Activated T-cell treated with anti-CD3 and anti-CD28 coated beads for 48 hours (primary cell): ENCODE measurements at places on chromosomes 12 and 14.

- no peak for DNase-seq
These were observed 152.6 kb downstream of the DERA start for GRCh38 chr12:16063726-16064125.

DNA sequence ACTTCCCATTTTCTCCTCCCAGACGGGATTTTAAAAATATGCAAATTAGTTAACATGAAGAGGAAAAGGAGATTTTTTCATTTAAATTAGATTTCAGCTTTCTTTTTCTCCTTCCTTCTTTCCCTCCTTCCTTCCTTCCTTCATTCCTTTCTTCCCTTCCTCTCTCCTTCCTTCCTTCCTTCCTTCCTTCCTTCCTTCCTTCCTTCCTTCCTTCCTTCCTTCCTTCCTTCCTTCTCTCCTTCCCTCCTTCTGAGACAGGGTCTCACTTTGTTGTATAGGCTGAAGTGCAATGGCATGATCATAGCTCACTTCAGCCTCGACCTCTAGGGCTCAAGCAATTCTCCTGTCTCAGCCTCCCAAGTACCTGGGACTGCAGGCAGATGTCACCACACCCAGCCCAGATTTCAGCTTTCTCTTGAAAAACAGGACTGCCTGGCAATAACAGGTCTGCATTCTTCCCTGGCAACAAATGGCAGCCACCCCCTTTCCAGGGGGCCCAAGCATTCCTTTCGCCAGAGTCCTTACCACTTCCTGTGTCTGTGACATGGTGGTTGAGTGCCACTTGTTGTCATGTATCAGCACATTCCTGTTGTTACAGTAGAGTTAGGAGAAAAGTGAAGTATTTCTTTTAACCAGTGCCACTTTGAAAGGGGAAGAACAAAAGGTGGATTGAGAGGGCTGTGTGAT lies 119.1 kb downstream of the PTPN11 start:
- no peak for DNase-seq

DNA sequence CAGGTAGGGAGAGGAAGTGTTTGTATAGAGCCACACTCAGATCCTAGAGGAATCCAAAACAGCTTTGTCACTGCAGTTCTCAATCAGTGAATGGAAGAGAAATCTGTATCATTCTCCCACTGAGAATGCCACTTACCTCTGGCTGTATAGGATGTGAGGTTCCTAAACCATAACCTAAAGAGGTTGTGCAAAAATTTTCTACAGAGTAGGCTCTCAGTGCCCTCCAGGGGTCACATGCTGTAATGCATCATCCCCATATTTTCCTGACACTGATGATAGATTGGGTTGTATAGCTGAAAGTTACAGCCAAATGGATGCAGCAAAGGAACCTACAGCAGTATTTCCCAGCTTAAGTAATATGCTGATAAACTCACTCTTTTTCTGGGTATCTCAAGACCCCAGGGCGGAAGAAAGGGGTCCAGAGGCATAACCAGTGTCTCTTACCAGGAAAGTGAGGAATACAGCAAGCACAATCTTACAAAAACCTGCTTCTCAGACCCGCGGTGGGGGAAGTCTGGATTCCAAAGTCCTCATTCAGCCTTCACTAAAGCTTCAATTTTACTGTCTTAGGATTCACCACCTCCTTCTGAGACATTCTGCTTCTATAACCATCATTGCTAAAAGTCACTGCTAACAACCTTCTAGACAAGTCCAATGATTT lies 3.8 kb downstream of the BCDIN3D start:
- no peak for DNase-seq

DNA sequence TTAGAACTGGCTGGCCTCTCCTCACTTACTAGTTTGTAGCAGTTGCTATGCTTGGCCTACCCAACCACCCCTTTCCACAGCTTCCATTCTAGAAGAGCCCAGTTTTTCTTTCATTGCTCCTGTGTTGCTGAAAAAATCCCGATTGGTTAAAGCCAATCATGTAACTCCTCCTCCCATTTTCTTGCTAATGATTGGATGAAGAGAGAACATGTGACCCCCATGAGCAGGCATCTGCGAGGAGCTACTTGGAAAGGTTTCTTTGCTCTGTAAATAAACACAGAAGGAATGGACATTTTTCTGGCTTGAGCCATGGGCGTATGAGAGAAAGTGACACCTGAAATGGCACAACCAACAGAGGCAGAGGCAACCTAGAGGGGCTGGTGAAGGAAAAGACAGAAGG lies 773.8 kb upstream of the TBX3 start:
- DNase-seq = no peak

GRCh38 chr14:58778202-58778601 lies 140.4 kb downstream of the DACT1 start:
- no peak for DNase-seq

DNA sequence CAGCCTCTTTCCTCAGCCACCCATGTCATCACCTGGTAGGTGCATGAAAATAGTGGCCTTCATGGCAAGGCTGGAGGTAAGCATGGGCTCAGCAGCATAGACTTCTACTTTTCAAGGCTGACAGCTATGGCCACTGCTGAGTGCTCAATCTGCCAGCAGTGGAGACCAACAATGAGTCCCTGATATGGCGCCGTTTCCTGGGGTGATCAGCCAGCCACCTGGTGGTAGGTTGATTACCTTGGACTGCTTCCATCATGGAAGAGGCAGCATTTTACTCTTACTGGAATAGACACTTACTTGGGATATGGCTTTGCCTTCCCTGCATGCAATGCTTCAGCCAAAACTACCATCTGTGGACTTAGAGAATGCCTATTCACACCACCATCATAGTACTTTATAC lies 39.5 kb upstream of the USP44 start:
- DNase-seq = no peak

- DNase-seq = no peak
These were observed 9.3 kb upstream of the USP15 start for GRCh38 chr12:62250671-62251608.

- no peak for DNase-seq
These were observed 46.2 kb downstream of the ANO2 start for GRCh38 chr12:5898874-5899273.

GRCh38 chr12:7042842-7043241 lies 17.7 kb upstream of the C1S start:
- no peak for DNase-seq

GRCh38 chr14:44820230-44820964 lies 141.3 kb downstream of the KLHL28 start:
- no peak for DNase-seq

DNA sequence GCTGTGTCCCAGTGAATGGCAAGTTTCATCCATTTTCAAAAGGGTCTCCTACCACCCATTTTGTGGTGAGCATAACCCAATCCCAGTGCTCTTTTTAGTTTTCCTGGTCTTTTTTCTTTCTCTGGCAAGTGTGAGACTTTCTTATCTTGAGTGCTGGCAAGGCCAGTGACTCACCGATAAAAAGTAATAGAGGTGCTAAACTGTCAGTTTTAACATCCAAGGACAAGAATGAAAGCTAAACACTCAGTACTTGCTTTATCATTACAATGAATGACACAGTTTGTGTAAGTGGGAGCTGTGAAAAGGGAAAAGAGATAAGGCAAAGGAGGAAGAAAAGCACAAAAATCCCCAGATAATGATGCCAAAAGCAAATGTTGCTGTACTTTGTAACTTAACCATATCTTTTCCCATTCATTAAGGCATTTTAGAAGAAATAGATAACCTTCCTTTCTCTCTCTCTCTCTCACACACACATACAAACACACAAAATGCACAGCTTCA lies 4.9 kb upstream of the LRIG3 start:
- no peak for DNase-seq

GRCh38 chr12:7937833-7938506 lies 2.0 kb upstream of the SLC2A3 start:
- DNase-seq = no peak

DNA sequence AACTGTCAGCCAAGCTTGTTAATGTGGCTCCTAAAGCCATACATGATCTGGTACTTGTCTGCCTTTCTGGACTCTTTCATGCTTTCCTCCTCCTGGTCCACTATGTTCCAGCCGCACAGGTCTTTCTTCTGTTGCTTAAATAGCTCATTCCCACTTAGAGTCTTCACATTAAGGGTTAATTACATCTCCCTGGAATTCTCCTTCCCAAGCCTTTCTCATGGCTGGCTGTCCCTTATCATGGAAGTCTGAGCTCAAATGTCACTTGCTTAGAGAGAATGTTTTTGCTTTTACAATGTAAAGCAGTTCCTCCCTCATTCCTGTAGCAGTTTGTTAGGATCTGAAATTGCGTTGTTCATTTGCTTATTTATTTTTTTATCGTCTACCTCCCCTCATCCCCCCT lies 199.6 kb downstream of the TRHDE start:
- DNase-seq = no peak

DNA sequence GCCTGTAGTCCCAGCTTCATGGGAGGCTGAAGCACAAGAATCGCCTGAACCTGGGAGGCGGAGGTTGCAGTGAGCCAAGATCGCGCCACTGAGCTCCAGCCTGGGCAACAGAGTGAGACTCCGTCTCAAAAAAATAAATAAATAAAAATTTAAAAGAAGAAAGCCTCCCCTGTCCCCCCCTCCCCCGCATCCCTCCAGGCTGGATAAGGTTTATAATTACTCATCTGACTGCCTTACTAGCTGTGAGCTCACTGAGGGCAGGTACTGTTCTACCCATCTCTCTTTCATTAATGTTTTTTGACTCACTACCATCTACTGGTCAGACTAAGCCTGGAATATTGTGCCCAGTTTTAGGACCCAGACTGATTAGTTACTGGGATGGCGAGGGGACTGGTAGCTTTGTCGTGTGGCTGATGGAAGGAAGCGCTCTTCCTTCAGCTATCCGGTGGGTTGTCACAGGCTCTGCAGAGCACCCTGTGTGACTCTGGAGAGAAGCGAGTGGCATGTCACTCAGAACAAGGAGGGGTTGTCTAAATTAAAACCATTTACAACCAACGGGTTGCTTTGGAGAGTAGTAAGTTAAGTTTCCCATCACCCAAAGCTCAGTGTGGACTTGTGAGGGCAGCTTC lies 16.9 kb downstream of the EVL start:
- DNase-seq = no peak

- no peak for DNase-seq
These were observed 202.8 kb upstream of the SOX5 start for GRCh38 chr12:24152270-24152669.

DNA sequence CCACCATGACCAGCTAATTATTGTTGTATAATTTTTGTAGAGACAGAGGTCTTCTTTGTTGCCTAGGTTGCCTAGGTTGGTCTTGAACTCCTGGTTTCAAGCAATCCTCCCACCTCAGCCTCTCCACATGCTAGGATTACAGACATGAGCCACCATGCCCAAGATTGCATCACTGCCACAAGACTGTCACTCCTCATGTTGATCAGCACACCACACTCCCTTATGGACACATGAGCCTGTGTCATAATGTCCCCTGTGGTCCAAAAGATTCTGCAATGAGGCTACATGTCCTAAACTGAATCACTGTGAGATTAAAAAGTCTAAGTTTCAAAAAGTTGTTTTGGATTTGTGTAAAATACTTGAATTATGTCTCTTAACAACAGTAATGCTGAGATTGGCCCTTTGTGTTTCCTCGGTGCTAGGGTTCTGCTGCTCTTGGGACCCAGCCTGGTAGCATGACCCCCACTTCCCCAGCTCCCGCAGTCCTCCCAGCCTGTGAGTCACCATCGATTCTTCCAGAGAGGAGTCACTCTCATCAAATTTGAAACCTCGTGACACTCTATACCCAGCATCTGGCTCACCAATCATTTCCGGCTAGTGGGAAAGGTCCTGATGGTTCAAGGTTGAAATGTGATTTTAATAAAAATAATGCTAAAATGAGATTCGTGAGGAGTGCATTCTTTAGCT lies 890.9 kb downstream of the VRK1 start:
- DNase-seq = no peak

- no peak for DNase-seq
These were observed 12.0 kb downstream of the KIF26A start for GRCh38 chr14:104150136-104151025.

GRCh38 chr14:99728231-99728920 lies 44.3 kb downstream of the CYP46A1 start:
- no peak for DNase-seq

DNA sequence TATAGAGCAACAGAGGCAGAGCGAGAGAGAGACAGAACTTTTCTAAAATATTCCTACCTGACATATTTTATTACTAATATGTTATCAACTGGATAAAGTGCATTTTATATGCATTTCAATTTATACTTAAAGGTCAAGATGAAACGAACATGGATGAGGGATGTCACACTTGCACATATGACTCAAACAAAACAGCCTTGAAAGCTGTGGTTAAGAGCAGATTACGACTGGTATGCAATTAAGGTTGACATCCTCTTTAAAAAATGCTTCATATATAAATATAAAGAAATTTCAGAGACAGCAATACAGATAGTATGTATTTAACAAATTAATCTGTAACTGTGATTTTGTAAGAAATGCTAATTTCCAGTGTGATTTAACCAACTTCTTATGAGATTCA lies 52.5 kb downstream of the LMO3 start:
- DNase-seq = no peak

- DNase-seq = no peak
These were observed 9.0 kb downstream of the SERPINA6 start for GRCh38 chr14:94313991-94314655.

DNA sequence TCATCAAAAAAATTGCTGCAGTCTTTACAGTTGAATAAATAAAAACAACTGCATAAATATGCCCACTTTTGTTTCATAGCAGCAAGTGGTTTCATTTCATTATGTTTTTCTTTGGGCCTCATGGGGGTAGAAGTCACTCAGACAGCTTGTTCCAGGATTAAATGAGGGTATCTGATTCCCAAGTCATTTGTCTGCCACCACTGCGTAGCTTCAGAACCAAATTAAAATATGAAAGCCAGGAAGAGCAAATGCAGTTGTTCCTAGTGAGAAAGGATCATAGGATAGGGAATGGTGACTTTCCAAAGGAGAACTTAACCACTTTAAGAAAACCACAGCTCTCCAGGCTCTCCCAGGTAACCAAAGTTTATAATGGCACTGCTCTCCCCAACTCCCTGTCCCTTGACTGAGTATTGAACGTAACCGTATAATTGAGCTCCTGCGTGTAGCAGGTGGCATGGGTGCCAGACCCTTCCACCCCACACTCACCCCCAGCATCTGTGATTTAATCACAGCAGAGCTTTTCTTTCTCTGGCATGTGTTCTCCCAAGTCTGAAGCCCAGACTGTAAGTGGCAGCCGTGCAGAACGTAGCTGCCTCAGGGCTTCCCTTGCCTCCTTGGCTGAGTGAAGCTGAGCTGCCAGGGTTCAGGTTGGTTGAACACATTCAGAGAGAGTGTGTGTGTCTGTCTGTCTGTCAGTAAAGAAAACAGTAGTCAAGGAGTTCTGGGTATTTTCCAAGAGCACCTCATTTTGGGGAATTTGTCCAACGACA lies 11.3 kb upstream of the KCNH3 start:
- no peak for DNase-seq

DNA sequence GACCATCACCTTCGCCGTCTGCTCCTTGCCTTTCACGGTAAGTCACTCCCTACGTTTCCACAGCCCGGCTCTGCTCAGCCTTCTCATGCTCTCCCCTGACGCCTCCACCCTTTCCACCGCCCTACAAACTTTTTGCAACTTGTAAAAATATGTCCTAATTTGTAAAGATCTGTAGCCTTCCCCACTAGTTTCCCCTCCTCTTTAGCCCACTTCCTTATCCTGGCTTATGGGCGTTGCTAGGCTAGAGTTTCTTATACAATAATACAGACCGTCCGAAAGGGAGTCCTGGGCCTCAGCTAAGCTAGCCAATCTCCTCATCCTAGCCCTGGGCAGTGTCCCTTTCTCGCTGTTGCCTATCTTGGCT lies 1.2 kb downstream of the PTGER2 start:
- no peak for DNase-seq
